ENCODE measurements at places on chromosomes 1 and 21.

DNA sequence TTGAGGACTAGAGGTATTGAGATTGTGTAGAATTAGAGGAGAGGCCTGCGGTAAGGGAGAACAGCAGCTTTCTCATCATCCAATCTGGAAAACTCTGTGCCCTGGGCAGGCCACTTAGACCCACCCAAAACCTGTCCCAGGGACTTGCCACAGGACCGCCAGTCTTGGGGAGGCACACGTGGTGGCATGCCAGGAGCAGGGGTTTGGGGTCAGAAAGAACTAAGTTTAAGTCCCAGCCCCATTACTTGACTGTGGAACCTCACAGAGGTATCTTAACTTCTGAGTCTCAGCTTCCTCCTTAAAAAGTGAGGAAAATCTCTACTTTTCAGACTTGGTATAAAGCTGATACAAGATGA is 356.6 kb downstream of the HHAT start:
- DNase-seq, result no peak

DNA sequence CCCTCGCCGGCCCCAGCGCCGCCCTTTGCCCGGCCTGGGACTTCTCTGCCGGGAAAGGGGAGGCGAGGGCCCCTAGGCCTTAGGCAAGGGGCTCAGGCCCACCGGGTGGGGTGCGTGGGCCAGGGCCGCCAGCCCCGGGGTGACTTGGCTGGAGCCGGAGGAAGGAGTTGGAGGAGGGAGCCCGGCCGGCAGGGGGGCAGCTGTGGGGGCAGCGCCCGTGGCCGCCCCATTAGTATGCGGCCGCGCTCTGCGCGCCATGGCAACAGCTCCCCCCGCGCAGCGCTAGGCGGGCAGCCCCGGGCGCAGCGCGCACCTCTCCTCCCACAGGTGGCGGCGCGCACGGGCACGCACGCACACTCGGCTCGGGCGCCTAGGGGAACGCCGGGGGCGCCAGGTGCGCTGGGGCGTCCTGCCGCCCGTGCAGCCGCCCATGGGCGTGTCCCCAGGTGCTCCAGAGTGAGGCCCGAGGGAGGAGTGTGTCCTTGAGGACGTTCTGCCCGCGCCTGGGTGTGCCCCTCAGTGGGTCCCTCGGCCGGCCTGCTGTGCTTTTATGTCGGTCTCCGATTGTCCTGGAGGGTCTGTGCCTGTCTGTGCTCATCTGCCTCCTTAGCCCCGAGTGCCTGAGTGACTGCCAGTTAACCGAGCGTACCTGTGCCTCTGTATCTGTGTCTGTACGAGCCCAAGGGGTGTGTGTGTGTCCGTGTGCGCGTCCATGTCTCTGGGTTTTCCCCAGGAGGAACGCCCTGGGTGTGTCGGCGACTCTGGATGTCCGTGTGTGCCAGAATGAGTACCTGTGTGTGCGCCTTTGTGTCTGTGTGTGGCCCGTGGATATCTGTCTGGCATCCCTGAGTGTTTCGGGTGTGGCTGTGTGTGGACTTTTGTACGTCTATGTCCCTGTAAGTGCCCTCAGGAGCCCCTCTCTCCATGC is 38.2 kb upstream of the WASF2 start:
- peak; percentile 43 for DNase-seq

DNA sequence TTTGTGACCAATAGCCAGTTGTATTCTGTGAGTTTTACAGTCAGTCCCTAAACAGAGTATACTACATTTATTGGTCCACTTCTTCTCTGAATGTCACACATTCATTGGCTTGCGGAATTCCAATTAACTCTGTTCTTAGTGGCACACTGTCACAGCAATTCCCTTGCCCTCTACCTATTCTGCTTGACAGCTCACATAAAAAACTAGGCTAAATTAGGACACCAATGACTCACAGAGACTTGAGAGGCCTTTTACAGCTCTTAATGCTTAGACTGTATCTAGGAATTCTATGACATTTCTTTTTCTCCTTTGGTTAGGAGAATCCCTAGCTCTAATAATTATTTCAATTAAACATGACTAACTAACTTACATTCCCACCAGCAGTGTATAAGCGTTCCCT is 104.1 kb downstream of the NEGR1 start:
- DNase-seq, result no peak

DNA sequence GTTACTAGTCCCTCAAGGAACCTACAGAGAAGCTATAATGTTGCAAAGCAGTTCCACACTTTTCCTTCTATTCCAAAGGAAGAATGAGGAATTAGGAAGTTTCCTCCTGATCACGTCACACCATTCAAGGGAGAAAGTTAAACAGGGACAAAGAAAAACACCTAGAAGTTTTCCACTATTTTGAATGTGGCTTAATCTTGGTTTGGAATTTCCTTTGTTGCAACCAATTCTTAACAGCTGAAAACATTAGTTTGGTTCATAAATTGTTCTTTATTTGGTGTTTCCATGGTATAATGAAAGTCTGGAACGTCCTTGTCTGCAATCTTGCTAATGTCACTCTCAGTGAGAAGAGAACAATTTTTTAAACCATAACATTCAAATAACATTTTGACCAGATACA is 8.4 kb downstream of the MNDA start:
- DNase-seq, result no peak

GRCh38 chr1:89556726-89557444 is 32.3 kb downstream of the LRRC8B start:
- DNase-seq, result no peak

DNA sequence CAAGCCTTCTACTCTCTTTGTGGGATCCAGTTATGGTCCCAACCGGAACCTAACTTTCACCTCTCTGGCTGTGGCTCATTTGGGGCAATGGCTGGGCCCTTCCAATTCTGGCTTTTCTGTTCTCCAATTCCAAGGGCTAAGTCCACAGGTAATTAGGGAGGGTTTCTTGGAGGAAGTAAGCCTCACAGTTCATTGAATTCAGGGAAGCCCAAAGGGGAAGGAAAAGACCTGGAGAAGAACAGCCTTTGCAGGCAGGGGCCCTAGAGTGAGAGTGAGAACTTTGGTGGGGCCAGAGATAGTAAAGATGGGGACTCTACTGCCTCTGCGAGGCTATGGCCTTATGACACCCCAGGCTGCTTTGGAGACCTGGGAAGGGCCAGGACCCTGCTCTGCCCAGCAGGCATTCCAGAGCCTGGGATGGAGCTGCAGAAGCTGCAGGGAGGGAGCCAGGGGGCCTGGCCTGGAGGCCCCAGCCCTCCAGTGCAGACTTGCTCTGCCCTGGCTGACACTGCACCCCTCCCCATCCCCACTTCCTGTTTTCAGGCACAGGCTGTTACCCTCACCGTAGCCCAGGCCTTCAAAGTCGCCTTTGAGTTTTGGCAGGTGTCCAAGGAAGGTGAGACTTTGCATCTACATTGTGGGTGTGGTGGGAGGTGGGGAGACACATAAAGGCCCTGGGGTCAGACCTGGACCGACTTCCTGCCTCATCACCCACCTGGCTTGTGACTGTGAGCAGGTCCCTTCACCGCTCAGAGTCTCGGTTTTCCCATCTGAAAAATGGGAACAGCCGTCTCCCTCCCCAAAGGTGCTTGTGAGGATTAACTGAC is 18.9 kb downstream of the LDLRAP1 start:
- DNase-seq, result peak; percentile 48

GRCh38 chr1:31027693-31028526 is 37.6 kb downstream of the PUM1 start:
- DNase-seq, result no peak

DNA sequence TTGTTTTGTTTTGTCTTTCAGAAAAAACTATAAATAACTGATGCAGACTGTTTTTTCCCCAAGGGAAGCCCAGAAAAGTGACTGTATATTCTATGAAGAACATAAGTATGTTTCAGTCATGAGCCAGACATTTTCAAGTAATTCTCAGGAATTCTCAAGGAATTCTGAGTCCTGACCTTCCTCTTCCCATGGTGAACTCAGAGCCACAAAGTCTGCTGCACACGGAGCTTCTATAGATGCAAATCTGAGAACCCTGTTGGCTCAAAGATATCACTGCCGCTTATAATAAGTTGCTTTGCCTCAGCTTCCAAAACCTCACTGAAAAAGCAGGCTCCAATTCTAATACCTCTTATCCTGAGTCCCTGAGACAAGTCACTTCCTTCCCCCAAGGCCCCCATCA is 418.5 kb upstream of the RUNX1 start:
- DNase-seq, result no peak

DNA sequence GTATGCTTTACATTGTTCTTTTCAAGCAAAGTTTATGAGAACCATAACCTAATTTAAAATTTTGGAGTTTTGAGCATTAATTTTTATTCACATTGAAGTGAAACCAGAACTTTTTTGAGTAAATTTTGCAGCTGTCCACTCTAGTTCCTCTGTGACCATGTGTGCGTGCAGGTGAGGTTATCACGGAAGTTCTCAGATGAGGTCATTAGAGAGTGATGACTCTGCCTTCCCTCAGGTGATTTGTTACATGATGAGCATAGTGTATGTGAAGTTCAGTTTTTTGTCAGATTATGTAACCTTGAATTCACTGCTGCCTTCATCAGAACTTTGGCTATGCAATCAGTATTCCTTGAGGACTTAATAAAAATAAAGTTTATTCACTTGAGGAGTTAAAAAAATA is 828.2 kb downstream of the ADGRL2 start:
- no peak for DNase-seq

GRCh38 chr1:228736844-228737445 is 1.7 kb downstream of the RHOU start:
- no peak for DNase-seq

GRCh38 chr1:244012202-244012601 is 38.9 kb upstream of the ZBTB18 start:
- no peak for DNase-seq

- no peak for DNase-seq
Measured at GRCh38 chr1:39635205-39635870, 4.1 kb downstream of the HEYL start.

DNA sequence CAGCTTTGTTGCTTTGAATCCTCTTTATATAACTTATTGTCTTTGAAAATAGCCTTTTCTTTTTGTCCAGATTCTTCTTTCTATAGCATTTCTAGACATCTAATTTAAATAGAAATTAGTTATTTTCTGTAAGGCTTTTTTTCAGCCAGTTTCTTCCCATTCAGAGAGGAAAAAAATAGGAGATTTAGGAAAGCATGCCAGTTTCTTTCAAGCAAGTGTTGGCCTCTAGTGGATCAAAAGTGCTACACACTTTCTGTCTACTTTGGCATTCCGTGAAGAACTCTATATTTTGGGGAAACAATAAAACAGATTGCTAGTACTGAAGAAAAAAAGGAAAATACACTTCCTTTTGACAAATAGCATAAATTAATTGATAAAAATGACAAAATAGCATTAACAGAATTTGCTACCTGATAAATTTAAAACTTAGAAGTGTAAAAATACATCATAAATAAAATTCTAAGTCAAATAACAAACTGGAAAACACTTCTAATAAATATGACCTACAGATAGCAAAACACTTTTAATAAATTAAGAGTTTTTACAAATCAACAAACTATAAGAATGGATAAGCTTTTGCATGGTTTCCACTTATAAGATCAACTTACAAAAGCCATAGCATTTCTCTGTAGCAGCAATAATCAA is 13.1 kb upstream of the EXO1 start:
- no peak for DNase-seq
